ENCODE measurements at places on chromosomes 3 and 15. TPM values are rescaled to one million over a fixed set of nuclear protein-coding genes. Genes with fewer than 3 reads are reported as not detected.
A peak's percentile ranks its signal among the peaks of the same experiment; 100 is the strongest.

GPR156 gene
- 0.27 TPM for total RNA-seq

DNA sequence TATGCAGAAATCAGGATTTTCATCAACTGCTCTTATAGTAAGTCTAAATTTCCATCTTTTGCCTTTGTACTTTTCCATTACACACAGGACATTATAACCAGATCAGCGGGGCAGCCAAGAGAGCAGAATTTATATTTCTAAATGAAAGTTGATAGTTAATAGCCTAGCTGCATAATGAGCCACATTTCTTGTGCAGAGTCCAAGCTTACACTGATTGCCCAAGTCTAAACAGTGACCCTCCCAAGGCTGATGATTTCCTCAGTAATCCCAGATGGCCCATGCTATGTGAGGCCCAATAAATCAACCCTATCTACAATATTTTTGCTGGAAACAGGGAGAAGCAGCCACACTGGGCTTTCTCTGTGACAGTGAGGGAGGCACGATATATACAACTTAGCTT lies 475.8 kb upstream of the KCNMB2 start:
- DNase-seq: no peak

DNA sequence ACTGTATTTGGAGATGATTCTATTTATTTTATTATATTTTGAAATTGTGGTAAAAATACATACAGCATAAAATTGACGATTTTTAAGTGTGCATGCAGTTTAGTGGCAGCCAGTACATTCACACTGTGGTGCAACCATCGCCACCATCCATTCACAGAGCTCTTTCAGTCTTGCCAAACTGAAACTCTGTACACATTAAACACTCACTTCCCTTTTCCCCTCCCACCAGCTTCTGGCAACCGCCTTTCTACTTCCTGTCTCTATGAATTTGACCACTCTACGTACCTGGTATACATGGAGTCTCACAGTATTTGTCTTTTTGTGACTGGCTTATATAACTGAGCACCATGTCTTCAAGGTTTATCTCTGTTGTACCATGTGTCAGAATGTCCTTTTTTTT lies 303.3 kb upstream of the ATP10A start:
- no peak for DNase-seq

DNA sequence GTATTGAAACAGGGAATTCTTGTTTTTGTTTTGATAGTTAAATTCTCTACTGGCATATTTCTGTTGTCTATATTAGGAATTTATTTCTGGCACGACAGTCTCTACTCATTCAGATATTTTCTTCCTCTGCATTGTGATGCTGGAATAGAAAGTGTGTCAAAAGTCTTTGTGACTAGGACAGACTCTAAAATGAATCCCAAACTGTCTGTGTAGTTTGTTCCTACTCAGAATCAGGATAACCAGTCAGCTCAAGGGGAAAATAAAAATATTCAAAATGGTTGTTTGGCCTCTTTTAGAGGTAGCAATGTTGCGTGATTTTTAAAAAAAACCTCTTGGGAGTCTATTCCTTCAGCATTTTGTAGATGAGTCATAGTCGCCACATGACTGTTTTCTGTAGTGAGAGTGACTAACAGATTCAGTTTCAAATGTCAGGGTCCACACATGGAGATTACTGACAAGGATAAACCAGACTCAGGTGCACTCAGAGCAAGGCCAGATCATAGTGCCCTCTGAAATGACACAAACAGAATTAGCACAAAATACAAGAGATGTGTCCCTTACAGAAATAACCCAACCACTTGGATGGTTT lies 13.1 kb downstream of the SLC7A14 start:
- peak; percentile 42 for DNase-seq

GRCh38 chr3:121724130-121724529 lies 25.4 kb downstream of the GOLGB1 start:
- DNase-seq: no peak
